ENCODE measurements at places on chromosomes 6 and 20.

DNA sequence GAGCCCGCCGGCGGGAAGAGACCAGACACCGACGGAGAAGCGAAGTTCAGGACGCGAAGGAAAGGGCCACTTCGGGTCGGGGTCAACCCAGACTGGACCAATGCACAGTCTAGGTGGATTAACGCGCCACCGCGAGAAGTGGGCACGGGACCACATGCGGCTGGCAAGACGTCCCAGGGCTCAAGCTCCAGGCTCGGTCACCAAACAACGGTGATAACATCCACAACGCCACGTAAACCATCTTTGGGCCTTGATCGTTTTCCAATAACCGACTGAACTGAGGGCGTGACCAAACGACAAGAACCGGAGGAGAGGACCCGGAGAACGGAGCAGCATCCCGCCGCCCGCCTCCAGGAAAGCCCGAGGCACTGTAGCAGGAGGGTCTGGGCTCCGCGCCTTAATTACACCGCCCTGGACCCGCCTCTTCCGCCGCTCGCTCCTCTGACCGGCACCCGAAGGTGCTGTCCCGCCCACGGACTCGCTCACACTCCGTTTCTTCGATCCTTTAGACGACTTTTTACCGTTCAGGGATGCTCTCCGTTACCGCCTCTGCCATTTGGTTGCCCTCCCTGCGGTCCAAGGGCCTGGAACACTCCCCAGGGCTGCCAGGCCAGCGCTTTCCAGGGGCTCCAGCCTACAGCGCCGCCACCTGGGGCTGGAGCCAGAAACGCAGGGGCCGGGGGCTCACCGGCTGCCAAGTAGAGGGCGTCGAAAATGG lies 44.1 kb downstream of the DPPA5 start:
- DNase-seq: peak; percentile 59

DNA sequence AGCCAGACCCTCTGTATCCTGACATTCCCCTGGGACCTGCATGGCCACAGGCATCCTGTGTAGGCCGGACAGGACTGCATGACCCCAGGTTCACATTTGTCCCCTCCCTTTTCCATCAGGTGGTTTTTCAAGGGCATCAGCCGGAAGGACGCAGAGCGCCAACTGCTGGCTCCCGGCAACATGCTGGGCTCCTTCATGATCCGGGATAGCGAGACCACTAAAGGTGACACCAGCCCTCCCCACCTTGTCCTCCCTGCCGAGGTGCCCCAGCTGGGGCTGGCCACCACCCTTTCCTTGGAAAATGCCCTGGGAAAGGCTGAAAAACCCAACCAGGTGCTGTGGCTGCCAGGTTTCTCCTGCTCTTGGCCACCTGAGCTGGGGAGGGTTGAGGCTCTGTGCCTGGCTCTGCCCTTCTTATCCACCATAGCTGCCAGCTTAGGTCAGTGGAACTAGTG lies 27.6 kb downstream of the HCK start:
- DNase-seq: no peak

- no peak for DNase-seq
These were observed 160.4 kb upstream of the MAFB start for GRCh38 chr20:40849456-40849855.

- peak; percentile 32 for DNase-seq
These were observed 20.8 kb downstream of the C20orf173 start for GRCh38 chr20:35508493-35509218.

GRCh38 chr6:134830194-134830593 lies 119.7 kb downstream of the ALDH8A1 start:
- DNase-seq: no peak
